ENCODE measurements at places on chromosomes 2 and 18. TPM values are rescaled to one million over a fixed set of nuclear protein-coding genes. Genes with fewer than 3 reads are reported as not detected.

DNA sequence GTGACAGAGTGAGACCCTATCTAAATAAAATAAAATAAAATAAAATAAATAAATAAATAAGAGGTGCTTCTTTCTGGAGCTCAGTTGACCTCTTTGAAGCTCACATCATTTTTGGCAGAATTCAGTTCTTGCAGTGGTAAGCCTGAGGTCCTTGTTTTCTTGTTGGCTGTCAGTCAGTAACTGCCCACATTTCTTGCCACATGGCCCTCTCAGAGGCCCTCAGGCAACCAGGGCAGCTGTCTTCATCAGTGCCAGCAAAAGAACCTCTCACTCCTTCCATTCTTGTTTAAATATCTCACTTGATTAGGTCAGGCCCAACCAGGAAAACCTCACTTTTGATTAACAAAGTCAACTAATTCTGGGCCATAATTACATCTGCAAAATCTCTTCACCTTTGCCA, 53.2 kb downstream of the RAPGEF4 start:
- DNase-seq: no peak

GRCh38 chr18:11985586-11985985, 4.3 kb downstream of the IMPA2 start:
- no peak for DNase-seq

CNTNAP5 gene
- total RNA-seq: not detected

GRCh38 chr18:47901624-47902362, 28.7 kb downstream of the SMAD2 start:
- DNase-seq: no peak

SERPINB12 gene
- not detected for total RNA-seq

FAP gene
- total RNA-seq: 71.0 TPM

PEX13 gene
- 34.8 TPM for total RNA-seq

- peak; percentile 81 for DNase-seq
Measured at GRCh38 chr2:105886029-105886454, 141.3 kb downstream of the NCK2 start.

DNA sequence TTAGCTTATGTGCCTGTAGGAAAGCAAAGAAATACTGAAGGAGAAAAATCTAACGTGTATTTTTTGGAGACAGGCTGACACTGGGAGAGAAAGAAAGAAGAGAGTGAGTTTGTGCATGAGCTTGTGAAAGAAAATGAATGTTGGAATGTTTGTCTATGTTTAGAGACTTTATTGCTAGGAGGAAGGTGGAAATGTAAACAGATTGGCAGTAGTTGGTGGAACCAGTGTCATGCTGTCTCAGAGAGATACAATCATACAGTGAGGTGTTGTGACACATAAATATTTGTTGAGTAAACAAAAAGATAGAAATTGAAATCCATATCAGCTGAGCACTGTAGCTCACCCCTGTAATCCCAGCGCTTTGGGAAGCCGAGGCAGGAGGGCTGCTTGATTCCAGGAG, 222.2 kb upstream of the MEIS1 start:
- DNase-seq: no peak

- no peak for DNase-seq
Measured at GRCh38 chr2:121326628-121327027, 41.6 kb upstream of the TFCP2L1 start.

REG1B gene
- total RNA-seq: not detected

DNA sequence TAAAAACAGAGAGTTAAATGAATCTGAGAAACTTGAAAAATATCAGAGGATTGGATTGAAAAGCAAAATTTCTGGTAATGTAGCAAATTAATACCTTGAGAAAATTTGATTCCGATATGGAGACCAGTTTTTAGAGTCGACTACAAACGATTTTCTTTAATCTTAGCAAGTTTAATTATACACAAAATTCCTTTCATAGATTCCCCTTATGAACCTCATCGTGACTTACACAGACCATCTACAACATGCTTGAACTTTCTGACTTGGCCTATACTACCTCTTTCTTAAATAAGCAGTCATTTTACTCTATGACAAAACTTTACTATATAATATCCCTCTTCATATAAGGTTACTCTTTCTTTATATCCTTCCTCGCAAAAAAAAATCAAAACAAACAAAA, 769.6 kb upstream of the CRIM1 start:
- DNase-seq: no peak

EPHA4 gene
- total RNA-seq: 111 TPM

GRCh38 chr2:154686162-154686561, 12.3 kb upstream of the KCNJ3 start:
- no peak for DNase-seq

- DNase-seq: peak; percentile 65
Measured at GRCh38 chr2:3461801-3462492, 57.4 kb downstream of the ADI1 start.

RUFY4 gene
- total RNA-seq: not detected

Measured in IMR-90 (cell line).